Stimulated activated CD8-positive, alpha-beta memory T cell treated with anti-CD3 and anti-CD28 coated beads, Interleukin-7, amount 100 ng/mL, for 24 hours (primary cell): ENCODE measurements at places on chromosomes 6 and 20.

DNA sequence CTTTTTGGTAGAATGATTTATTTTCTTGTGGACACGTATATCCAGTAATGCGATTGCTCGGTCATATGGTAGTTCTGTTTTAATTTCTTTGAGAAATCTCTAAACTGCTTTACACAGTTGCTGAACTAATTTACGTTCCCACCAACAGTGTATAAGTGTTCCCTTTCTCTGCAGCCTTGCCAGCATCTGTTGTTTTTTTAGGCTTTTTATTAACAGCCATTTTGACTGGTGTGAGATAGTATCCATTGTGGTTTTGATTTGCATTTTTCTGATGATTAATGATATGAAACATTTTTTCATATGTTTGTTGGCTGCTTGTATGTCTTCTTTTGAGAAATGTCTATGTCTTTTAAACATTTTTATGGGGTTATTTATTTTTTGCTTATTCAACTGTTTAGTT is 196.7 kb downstream of the MOXD1 start:
- DNase-seq = no peak

DNA sequence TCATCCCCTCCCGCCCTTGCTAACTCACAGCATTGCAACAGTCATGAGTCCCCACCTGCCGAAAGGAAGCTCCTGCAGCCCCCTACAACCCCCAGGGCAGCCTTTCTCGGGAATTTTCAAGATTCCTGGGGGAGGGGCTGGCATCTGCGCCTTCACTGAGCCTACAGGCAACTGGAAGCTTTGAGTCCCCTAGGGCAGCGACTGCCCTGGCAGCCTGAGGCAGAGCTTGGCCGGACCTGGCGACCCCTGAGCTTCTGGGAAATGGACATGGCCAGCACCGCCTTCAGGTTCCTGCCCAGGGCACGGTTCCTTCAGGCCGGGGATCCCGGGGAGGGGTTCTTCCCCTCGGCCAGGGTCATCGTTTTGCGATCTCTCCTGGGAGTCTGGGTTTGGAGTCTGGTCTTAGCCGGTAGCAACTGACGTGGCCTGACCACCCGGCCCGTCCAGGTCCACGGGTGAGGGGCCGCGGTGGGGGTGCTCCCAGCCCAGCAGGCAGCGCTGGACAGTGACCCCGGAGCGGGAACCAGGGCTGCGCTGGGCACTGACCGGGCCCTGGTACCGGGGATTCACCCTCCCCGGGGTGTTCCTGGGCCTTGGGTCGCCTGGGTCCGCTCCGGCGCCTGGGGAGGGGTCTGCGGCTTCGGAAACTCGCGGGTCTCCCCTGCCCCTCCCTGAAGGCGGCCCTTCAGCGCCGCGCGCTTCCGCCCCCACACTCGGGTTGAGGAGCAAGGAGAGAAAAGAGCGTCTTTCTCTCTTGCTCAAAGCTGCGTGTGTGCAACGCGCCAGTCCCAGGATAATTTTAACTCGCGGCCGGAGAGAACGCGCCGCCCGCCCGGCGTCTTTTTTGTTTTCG is 593 bp upstream of the COL9A3 start:
- no peak for DNase-seq

- no peak for DNase-seq
These were observed 67.2 kb upstream of the RNF24 start for GRCh38 chr20:4082406-4083097.

DNA sequence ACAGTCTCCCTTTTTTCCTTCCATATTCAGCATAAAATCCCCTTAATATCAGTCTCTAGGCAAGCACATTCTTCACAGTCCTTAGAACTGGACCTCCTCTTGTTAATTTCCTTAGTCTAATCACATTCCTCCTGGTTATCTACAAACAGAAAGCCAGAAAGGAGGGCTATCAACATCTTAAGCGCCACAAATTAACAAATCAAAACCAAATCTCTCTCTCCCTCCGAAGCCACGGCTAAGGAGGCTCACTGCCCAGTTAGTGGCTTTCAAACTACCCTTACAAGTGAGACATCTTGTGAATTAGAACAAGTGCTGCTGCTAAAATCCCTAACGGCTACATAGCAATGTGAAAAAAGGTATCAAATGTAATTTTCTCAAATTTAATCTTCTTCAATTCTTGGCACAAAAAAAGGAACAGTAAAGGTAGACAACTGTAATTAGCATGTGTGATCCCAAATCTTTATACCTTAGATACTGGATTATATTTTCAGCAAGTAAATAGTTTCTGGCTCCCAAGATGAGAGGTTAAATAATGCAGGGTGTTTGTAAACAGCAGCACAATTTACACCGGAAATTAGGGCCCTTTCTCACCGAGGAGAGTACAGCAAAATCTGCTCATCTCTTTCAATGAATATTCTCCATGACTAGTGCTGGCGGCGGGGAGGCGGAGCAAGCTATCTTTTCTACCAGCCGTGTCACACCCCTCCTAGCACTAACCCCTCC is 1.4 kb upstream of the TRIM39 start:
- peak; percentile 73 for DNase-seq

- DNase-seq = no peak
These were observed 834.0 kb downstream of the MAFB start for GRCh38 chr20:39855056-39855455.

GRCh38 chr6:7016226-7016625 is 91.5 kb upstream of the RREB1 start:
- DNase-seq = no peak

- no peak for DNase-seq
These were observed 118.1 kb downstream of the CEBPB start for GRCh38 chr20:50308513-50309279.

- DNase-seq = no peak
These were observed 13.8 kb downstream of the RNASET2 start for GRCh38 chr6:166942393-166943168.

DNA sequence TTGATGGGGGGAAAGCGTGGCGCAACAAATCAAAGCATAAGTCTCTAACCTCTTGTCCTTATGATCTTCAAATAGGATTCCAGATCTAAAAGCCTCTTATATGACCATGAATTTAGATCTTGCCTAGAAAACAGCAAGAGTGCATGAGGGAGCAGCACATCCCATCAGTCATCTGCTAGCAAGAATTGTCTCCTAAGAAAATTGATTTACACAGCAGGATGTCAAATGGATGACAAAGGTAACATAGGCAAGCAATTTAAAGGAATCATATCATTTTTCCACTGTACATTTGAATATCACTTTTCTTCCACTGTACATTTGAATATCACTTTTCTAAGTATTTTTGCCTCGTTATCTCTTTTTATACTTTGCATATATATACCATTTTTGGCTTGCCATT is 7.5 kb upstream of the MYLIP start:
- DNase-seq = no peak

DNA sequence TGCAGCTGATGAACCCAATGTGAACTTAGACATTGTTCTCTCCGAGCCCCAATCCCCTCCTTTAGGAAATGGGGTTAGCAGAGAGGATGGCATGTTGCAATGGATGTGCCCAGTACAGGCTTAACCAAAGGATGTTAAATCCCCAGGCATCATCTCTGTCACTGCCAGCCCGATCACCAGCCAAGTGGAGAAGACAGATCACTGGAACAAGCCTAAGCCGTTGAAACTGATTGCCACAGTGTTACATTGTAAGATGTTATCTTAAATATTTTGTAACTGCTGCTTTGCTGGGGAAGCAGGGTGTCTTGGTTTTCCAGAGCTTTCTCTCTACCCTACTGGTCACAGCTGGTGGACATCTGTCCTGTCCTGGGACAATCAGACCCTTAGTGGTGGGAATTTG is 783.4 kb upstream of the CHD6 start:
- DNase-seq = no peak

DNA sequence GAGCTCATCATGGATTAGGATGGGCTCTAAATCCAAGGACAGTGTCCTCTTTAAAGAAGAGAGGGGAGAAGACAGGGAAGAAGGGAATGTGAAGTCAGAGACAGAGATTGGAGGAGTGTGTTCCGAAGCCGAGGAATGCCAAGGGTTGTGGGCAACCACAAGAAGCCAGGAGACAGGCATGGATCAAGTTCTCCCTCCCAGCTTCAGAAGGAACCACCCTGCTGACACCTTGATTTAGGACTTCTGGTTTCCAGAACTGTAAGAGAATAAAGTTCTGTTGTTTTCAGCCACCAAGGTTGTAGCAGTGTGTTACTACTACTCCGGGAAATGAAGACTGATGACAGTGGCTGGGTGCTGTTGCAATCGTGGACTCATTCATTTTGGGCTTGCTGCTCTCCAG is 120.1 kb downstream of the RPS12 start:
- no peak for DNase-seq

DNA sequence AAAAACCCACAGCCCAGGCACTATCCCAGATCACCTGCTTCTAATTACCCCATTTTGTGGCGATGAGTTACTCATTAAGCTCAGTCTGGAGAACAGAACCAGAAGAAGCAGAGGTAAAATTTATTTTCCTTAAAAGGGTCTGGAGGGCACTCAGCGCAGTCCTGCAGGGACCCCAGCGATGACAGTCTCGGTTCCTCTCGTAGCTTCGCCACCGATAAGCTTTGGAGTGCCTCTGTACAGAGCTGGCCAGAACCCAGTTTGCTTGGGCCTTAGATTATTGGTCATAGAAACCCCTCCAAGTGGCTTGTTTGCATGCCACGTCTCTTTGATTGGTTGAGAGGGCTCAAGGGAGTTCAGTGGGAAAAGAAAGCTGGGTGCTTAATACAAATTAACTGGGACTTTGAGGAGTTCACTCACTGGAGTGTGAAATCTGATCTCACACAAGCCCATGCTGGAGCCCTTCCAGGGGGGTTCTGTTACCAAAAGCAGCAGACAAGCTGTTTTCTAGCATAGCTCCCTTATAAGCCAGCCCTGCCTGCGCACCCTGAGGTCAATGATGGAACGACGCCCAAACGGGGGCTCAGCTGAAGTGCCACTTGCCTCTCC is 158.5 kb upstream of the ARID1B start:
- DNase-seq = no peak

GRCh38 chr6:139448051-139448649 is 73.7 kb upstream of the CITED2 start:
- no peak for DNase-seq

GRCh38 chr6:105458551-105458950 is 55.7 kb upstream of the PREP start:
- DNase-seq = no peak

GRCh38 chr6:32214126-32214525 is 9.7 kb downstream of the NOTCH4 start:
- no peak for DNase-seq

- DNase-seq = no peak
These were observed 34.3 kb downstream of the PRDM1 start for GRCh38 chr6:106120406-106120805.

DNA sequence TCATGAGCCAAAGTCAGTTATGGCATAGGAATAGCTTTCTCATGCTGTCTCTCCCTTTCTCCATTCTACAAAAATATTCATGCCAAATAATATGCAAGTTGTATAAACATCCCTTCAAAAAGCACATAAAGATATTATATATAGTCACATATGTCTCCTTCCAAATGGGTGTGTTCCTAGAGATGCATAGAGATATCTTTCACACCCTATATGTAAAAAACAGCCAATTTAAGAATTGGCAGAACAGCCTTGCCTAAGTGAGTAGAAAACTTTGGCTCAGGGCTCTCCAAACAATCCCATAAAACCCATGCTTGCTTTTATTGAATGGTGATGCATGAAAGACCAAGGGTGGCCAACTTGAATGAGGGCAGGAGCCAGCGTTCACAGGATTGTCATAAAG is 274.7 kb upstream of the SUPT3H start:
- no peak for DNase-seq

- peak; percentile 33 for DNase-seq
These were observed 647 bp downstream of the AK9 start for GRCh38 chr6:109690373-109690736.

DNA sequence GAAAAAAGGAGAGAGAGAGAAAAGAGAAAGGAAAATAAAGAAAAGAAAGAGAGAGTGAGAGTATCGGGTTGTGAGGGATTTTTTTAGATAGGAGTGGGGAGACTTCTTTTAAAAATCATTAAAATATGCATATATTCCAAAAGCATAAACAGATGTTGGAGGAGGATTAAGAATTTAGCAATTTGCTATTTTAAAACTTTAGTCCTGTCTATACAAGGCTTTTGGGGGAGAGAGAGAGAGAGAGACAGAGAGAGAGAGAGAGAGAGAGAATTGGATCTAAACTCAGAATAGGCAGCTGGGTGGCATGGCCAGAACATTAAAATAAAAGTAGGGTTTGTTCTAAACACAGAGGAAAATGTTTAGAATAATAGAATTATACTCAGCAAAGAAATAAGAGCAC is 72.1 kb downstream of the SOD2 start:
- no peak for DNase-seq

GRCh38 chr6:137681445-137682009 is 185.5 kb upstream of the TNFAIP3 start:
- DNase-seq = no peak

DNA sequence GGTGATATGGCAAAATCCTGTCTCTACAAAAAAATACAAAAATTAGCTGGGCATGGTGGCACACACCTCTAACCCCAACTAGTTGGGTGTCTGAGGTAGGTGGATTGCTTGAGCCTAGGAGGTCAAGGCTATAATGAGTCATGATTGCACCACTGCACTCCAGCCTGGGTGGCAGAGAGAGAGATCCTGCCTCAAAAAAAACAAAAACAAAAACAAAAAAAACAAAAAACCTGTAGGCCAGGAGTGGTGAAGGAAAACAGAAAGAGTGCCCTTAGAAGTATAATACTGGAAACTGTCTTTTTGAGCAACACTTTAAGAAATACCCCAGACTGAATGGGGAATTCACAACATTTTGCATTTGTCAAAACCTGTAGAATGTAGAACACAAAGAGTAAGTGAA is 85.3 kb downstream of the JARID2 start:
- DNase-seq = no peak

DNA sequence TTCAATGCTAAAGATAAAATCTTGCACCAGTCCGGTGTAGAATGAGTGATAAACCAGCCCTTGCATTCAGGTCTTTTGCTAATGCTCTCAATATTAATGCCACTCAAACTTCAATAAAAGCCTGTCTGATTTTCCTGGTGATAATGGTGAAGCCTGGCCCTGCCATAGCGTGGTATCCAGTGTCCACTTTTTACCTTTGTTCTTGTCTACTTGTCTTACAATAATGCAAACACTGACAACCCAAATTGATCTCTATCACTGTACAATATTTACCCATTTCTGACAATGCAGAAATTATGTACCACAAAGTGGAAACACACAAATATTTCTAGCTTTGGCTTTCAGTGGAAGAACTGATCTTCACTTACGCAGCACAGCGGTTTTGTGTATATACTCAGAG is 189.1 kb downstream of the ZDHHC14 start:
- DNase-seq = no peak

GRCh38 chr20:37355252-37356180 is 9.6 kb downstream of the SRC start:
- DNase-seq = no peak

GRCh38 chr6:160060221-160060620 is 61.4 kb upstream of the SLC22A1 start:
- no peak for DNase-seq

DNA sequence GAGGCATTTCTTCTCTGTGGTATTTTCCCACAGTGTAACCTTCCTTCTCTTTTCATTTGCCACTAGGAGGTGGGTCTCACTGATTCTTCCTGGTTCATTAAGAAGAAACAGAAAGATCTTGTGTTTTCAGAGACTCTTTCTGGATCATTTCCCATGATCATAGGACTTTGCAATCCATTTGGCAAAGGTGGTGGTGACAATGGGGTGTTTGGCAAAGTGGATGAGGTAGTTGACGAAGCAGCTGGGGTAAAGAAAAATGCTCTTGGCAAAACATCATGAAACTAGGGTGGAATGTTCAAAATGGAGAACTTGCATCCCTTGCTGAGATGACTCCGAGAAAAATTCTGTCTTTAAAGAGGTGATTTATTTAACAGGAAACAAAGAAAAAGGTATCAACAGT is 50.6 kb downstream of the TRAF3IP2 start:
- DNase-seq = no peak

GRCh38 chr6:93447874-93448273 is 28.5 kb upstream of the EPHA7 start:
- DNase-seq = no peak
